ENCODE measurements at places on chromosomes 2 and 18.

GRCh38 chr2:20868377-20868776 is 45.5 kb upstream of the LDAH start:
- H3K4me1 ChIP-seq = no peaks in the 10 kb centered on the region
- no peak overlapping the region for H3K4me3 ChIP-seq
- no peaks in the 10 kb centered on the region for H3K36me3 ChIP-seq
- DNase-seq = no peak
- H3K27ac ChIP-seq = no peak overlapping the region

DNA sequence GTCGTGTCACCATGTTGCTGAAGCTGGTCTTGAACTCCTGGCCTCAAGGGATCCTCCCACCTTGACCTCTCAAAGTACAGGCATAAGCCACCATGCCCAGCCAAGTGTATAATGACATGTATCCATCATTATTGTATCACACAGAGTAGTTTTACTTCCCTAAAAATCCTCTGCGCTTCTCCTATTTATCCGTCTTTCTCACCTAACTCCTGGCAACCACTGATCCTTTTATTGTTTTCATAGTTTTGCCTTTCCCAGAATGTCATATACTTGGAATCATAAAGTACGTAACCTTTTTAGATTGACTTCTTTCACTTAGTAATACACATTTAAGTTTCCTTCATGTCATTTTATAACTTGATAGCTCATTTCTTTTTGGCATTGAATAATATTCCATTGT is 51.0 kb downstream of the ZC3H15 start:
- H3K4me3 ChIP-seq = no peak overlapping the region
- DNase-seq = no peak
- H3K27me3 ChIP-seq = peaks cover 7% of the 10 kb centered on the region
- H3K4me1 ChIP-seq = no peaks in the 10 kb centered on the region
- no peak overlapping the region for H3K27ac ChIP-seq

GRCh38 chr2:200056105-200056504 is 100.7 kb downstream of the MAIP1 start:
- DNase-seq = no peak
- H3K36me3 ChIP-seq = no peaks in the 10 kb centered on the region
- no peaks in the 10 kb centered on the region for H3K4me1 ChIP-seq
- no peak overlapping the region for H3K27ac ChIP-seq
- no peak overlapping the region for H3K4me3 ChIP-seq

DNA sequence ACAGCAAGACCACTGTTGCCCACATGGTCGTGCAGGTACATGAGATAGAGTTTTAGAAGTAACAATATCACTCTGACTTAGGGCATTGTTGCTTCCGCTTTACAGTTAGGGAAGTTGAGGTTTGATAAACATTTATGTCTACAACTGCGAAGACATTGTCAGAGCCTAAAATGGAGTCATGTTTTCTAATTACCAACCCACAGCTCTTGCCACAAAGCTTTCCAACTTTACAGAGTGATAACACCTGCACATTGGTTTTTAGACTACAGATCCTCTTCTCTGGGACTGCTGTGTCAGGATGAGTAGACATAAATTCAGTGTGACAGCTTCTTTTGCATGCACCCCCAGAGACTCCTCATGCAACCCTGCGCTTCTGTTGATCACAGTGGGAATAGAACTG is 119.0 kb downstream of the FEZ2 start:
- no peak overlapping the region for H3K4me3 ChIP-seq
- H3K27ac ChIP-seq = no peak overlapping the region
- no peaks in the 10 kb centered on the region for H3K27me3 ChIP-seq
- DNase-seq = no peak

DNA sequence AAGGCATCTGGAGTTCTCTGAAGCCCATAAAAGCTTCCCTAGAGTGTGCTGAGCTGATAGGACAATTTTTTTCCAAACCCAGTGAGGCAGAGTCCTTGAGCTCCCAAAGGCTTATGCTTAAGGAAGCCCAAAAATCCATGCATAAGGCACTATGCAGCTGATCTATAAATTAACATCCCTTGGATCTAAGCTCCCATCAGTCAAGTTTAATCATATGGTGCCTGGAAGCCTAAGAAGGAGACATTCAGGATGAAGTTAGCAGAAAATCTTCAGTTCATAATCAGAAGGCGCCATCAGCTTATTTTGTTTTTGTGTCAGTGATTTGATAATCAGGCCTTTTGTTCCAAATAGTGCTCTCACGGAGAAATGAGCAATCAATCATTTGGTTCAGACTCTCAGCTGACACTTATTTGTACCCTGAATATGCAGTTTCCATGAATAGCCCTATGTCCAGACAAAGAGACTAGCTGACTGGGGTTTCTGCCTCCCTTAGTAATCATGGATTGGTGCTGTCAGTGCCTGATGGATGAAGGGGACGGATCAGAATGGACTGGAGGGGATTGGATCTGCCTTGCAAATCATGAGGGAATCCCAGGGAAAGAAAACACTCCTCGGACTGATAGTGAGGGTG is 464.8 kb upstream of the RGPD4 start:
- no peak for DNase-seq
- no peak overlapping the region for H3K27ac ChIP-seq
- no peaks in the 10 kb centered on the region for H3K4me1 ChIP-seq
- H3K27me3 ChIP-seq = no peaks in the 10 kb centered on the region
- no peak overlapping the region for H3K4me3 ChIP-seq
- no peaks in the 10 kb centered on the region for H3K36me3 ChIP-seq

DNA sequence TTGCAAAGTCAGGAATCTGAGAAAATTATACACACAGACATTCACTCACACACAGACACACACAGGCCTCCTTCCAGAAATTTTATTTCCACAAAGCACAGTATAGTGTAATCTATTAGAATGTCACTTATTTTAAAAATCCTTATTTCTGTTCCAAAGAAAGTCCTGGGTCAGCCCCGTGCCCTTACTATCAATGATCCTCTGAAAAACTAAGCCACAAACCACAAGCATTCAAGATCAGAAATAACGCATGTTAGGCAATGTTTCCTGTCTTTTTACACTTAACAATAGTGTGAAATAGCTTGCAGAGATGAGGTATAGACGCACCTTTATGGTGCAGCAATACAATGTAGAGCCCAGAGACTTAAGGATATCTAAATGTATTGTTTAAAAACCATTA is 25.8 kb downstream of the TBC1D8 start:
- H3K27ac ChIP-seq = no peak overlapping the region
- no peaks in the 10 kb centered on the region for H3K36me3 ChIP-seq
- no peak overlapping the region for H3K4me3 ChIP-seq
- peaks cover 12% of the 10 kb centered on the region for H3K27me3 ChIP-seq
- H3K4me1 ChIP-seq = no peaks in the 10 kb centered on the region

GRCh38 chr18:24936691-24937090 is 415.3 kb downstream of the ZNF521 start:
- peaks cover 4% of the 10 kb centered on the region for H3K4me1 ChIP-seq
- H3K36me3 ChIP-seq = no peaks in the 10 kb centered on the region
- H3K27ac ChIP-seq = no peak overlapping the region
- no peak overlapping the region for H3K4me3 ChIP-seq
- H3K27me3 ChIP-seq = no peaks in the 10 kb centered on the region
- no peak for DNase-seq

- H3K4me3 ChIP-seq = no peak overlapping the region
- peaks cover 15% of the 10 kb centered on the region for H3K4me1 ChIP-seq
- H3K27me3 ChIP-seq = no peaks in the 10 kb centered on the region
- no peak overlapping the region for H3K27ac ChIP-seq
Observed at GRCh38 chr2:12429779-12430406, 286.8 kb upstream of the TRIB2 start.

GRCh38 chr2:28366496-28367282 is 26.0 kb upstream of the FOSL2 start:
- H3K27ac ChIP-seq = no peak overlapping the region
- peaks cover 7% of the 10 kb centered on the region for H3K27me3 ChIP-seq
- no peak overlapping the region for H3K4me3 ChIP-seq
- peaks cover 3% of the 10 kb centered on the region for H3K4me1 ChIP-seq

GRCh38 chr2:68390586-68390985 is 25.5 kb downstream of the PLEK start:
- H3K27me3 ChIP-seq = no peaks in the 10 kb centered on the region
- no peak overlapping the region for H3K4me3 ChIP-seq
- peak overlapping the region; percentile 18 for H3K27ac ChIP-seq

GRCh38 chr2:212915121-212915782 is 236.2 kb downstream of the IKZF2 start:
- H3K36me3 ChIP-seq = no peaks in the 10 kb centered on the region
- no peak overlapping the region for H3K4me3 ChIP-seq
- H3K27ac ChIP-seq = no peak overlapping the region

GRCh38 chr2:100285691-100286090 is 36.6 kb downstream of the LONRF2 start:
- no peaks in the 10 kb centered on the region for H3K4me1 ChIP-seq
- no peak overlapping the region for H3K4me3 ChIP-seq
- H3K36me3 ChIP-seq = no peaks in the 10 kb centered on the region
- no peak overlapping the region for H3K27ac ChIP-seq
- no peak for DNase-seq
- peaks cover 28% of the 10 kb centered on the region for H3K27me3 ChIP-seq

- no peaks in the 10 kb centered on the region for H3K36me3 ChIP-seq
- no peak for DNase-seq
- no peaks in the 10 kb centered on the region for H3K27me3 ChIP-seq
Observed at GRCh38 chr18:33239298-33239697, 201.2 kb downstream of the CCDC178 start.

- no peaks in the 10 kb centered on the region for H3K36me3 ChIP-seq
- H3K27ac ChIP-seq = no peak overlapping the region
- no peak for DNase-seq
- no peaks in the 10 kb centered on the region for H3K4me1 ChIP-seq
Observed at GRCh38 chr18:67646890-67647289, 130.4 kb upstream of the DSEL start.

- H3K4me1 ChIP-seq = no peaks in the 10 kb centered on the region
- DNase-seq = no peak
- H3K27me3 ChIP-seq = peaks cover 2% of the 10 kb centered on the region
- H3K4me3 ChIP-seq = no peak overlapping the region
- no peaks in the 10 kb centered on the region for H3K36me3 ChIP-seq
Observed at GRCh38 chr2:206890926-206891325, 48.4 kb upstream of the CPO start.

DNA sequence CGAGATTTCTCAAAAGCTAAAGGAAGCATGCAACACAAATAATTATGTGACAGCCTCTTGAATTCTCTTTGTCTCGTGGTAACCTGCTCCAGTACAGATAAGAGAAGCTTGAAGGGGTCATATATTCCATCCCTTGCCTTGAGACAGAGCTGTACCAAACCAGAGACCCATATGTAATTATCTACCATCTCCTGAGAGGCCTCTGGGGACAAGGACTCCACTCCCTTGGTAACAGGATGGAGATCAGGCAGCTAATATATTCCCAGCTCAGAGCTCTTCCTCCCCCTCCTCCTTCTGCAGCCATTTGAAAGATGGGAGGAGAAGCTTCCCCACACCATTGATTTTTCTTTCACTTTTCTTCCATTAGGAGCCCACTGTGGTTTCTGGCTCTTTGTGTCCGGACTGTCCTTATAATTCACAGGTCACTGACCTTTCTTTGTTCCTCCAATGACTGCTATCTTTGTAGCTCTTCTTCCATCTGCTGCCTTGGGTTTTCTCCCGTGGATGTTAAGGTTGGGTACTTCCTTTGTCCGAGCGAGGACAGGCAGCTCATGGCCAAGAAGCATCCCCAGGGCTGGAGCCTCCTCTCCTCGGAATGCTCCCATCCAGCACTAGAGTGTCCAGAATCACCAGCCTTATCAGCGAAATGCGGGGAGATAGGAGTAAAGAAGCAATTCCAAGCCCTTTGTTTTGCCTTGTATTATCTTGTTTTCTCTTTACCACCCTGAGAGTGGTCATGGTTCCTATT is 72.6 kb upstream of the STPG4 start:
- no peak overlapping the region for H3K27ac ChIP-seq
- peaks cover 16% of the 10 kb centered on the region for H3K4me1 ChIP-seq
- H3K4me3 ChIP-seq = no peak overlapping the region
- no peaks in the 10 kb centered on the region for H3K27me3 ChIP-seq
- no peaks in the 10 kb centered on the region for H3K36me3 ChIP-seq

DNA sequence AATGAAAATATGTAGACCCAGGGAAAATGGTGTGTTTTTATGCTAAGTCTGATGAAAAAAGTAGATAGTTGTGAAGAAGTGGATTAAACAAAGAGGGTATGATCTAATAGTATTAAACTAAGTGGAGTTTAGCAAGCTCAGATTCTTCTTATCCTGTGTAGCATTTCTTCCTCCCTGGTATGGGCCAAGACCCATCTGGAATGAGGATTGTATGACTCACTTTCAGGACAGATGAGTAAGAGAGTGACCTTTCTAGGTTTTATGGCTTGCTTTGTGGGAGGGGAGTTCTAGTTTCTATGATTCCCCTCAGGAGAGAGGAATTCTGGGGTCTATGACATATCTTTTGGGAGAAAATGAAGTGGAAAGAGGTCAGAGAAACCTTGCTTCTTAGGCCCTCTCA is 550.1 kb downstream of the SPAG16 start:
- H3K27ac ChIP-seq = no peak overlapping the region
- no peaks in the 10 kb centered on the region for H3K36me3 ChIP-seq
- DNase-seq = no peak
- H3K27me3 ChIP-seq = no peaks in the 10 kb centered on the region
- no peak overlapping the region for H3K4me3 ChIP-seq

DNA sequence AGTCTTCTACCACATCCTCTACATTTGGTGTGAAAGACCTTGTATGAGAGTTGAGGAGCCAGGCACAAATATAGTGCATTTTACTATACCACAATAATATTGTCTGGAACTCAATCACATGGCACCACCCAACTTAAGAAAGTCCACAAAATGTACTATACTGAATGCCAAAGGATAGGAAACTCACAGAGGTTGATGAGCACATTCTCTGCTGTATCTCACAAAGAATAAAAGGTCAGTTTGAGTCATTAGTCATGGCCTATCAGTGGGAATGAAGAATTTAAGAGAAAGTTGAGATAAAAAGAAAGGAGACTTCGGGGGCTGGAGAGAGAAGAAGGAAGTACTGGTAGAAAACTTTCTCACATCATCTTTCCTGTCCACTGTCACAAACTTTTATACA is 134.3 kb downstream of the RDH14 start:
- no peak for DNase-seq
- no peaks in the 10 kb centered on the region for H3K36me3 ChIP-seq
- no peak overlapping the region for H3K27ac ChIP-seq

DNA sequence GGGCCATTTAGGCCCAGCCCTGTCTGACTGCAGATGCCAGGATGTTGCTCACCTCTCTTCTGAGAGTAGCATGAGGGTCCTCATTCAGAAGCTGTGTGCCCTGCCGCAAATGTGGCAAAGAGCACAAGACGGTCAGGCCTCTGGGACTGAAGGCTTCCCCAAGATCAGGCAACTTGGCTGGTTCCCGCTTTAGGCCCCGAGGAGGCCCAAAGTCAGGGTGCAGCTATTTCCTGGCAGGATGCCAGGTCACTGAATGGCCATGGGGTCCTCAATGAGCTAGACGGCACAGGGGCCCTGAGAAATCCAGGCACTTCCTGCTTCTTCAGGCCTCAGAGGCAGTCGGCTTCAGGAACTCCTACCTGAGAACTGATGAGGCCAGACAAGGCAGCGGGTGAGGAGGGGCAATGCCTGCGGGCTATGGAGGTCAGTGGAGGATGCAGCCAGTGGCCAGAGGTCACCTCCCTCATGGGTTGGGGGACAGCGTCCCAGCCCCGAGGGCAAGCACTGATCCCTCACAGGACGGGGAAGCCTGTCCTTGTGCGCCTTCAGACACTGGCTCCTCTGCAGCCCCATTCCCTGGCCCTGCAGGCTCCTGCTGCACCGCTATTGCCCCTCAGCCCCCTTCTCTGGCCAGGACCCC is 44.9 kb downstream of the LMAN2L start:
- no peaks in the 10 kb centered on the region for H3K27me3 ChIP-seq
- H3K4me1 ChIP-seq = peaks cover 2% of the 10 kb centered on the region
- no peak overlapping the region for H3K27ac ChIP-seq
- H3K36me3 ChIP-seq = no peaks in the 10 kb centered on the region

- no peak overlapping the region for H3K4me3 ChIP-seq
- no peak for DNase-seq
- H3K27me3 ChIP-seq = no peaks in the 10 kb centered on the region
- H3K27ac ChIP-seq = no peak overlapping the region
- no peaks in the 10 kb centered on the region for H3K36me3 ChIP-seq
Observed at GRCh38 chr2:150296770-150297546, 190.5 kb downstream of the RND3 start.

Measured in activated B cell treated with CpG ODN at 0.5 μM for 24 hours (primary cell).